Foreskin keratinocyte (primary cell): ENCODE measurements at places on chromosomes 7 and 10. TPM values are rescaled to one million over a fixed set of nuclear protein-coding genes. Genes with fewer than 3 reads are reported as not detected.

GRCh38 chr7:25617214-25617613 is 388.9 kb upstream of the NPVF start:
- no peak for DNase-seq

SAMD9 gene
- 3.3 and 4.8 TPM in 2 replicates for polyA plus RNA-seq

DNA sequence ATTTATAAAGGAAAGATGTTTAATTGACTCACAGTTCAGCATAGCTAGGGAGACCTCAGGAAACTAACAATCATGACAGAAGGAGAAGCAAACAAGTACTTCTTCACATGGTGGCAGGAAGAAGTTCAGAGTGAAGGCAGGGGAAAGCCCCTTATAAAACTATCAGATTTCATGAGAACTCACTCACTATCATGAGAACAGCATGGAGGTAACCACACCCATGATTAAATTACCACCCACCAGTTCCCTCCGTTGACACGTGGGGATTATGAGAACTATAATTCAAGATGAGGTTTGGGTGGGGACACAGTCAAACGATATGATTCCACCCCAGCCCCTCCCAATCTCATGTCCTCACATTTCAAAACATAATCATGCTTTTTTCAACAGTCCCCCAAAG is 124.2 kb upstream of the PCGF5 start:
- DNase-seq = no peak

CUBN gene
- 0.01 and 0.06 TPM in 2 replicates for polyA plus RNA-seq

ERVW-1 gene
- polyA plus RNA-seq = not detected in 2 replicates

DNA sequence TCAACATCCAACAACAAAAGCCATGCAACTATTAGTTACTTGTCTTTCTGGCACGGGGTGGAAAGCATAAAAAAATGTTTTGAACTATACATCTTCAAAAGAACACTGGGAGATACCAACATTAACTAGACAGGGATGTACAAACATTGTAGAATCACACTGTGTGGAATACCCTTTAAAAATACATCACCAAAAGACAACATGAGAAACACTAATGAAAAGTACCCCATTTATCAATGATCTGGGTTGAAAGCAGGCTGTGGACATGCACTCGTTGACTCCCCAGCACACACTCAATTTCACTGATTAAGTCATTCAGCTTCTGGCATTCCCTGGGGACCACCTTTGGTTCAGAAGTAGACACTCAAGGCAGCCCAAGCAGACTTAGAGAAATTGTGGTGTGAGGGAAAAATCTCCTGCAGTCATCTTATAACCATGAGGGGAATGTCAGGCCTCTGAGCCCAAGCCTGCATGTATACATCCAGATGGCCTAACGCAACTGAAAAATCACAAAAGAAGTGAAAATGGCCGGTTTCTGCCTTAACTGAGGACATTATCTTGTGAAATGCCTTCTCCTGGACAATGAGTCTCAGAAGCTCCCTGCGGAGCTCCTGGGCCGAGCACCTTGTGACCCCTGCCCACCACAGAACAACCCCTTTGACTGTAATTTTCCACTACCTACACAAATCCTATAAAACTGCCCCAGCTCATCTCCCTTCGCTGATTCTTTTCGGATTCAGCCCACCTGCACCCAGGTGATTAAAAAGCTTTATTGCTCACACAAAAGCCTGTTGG is 53.0 kb downstream of the CACUL1 start:
- DNase-seq = no peak

CPXM2 gene
- polyA plus RNA-seq = not detected in 2 replicates
